ENCODE measurements at places on chromosomes 3 and 15.
A peak's percentile ranks its signal among the peaks of the same experiment; 100 is the strongest.

GRCh38 chr15:88258093-88258641 is 1.6 kb upstream of the NTRK3 start:
- DNase-seq, result no peak

GRCh38 chr3:55245351-55245750 is 241.8 kb downstream of the WNT5A start:
- DNase-seq, result no peak

- peak; percentile 27 for DNase-seq
These were observed 213.2 kb upstream of the IL12A start for GRCh38 chr3:159775372-159775961.

- DNase-seq, result no peak
These were observed 21.2 kb upstream of the GRIP2 start for GRCh38 chr3:14561051-14561960.

DNA sequence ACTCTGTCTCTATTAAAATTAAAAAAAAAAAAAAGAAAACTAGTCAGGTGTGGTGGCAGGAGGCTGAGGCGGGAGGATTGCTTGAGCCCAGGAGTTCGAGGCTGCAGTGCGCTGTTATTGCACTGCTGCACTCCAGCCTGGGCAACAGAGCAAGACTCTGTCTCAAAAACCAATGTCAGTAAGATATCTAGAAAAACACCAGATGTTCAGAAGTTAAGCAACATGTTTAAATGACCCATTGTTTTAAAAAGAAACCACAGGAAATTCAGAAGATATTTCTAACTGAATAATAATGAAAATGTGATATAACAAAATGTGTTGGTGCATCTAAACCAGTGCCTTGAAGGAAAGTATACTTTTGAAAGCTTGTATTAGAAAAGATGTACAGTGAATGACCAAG is 203.4 kb upstream of the CGNL1 start:
- no peak for DNase-seq

DNA sequence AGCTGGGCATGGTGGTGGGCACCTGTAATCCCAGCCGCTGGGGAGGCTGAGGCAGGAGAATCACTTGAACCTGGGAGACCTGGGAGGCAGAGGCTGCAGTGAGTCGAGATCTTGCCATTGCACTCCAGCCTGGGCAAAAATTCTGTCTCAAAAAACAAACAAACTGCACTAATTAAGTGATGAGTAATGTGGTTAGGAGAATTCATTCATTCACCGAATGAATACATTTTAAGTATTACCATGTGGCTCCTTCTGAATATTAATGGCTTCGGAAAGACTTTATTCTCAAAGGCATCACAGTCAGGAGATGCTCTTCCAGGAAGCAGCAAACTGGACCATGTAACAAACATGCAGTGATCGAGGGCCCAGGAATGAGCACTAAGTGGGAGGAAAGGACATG is 23.6 kb downstream of the SPTSSB start:
- no peak for DNase-seq

GRCh38 chr3:122188737-122189136 is 5.3 kb downstream of the CASR start:
- DNase-seq, result no peak

GRCh38 chr3:114830652-114831051 is 316.4 kb downstream of the ZBTB20 start:
- DNase-seq, result no peak

Measured in muscle of arm (tissue), 14 donors.